ENCODE measurements at places on chromosomes 4 and X.

DNA sequence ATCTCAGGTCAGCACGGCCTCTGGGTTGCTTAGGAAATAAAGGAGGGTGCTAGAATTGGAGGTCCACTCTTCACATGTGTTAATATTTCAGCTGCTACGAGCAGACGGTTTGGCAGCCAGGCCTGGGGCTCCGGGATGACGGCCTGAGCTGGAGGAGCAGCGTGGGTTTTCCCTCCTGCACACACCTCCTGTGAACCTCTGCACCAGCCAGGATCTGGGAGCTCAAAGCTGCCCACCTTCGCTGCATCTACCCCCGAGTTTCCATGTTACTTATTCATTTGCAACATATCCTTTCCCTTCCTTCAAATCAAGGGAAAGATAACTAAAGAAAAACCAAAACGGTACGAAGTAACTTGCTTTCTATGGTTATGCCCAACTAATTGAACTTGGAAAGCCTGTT lies 13.6 kb downstream of the STOX2 start:
- no peak for DNase-seq

GRCh38 chr4:104641418-104641817 lies 146.7 kb upstream of the CXXC4 start:
- DNase-seq = no peak

- no peak for DNase-seq
These were observed 85.1 kb upstream of the UCP1 start for GRCh38 chr4:140653718-140654494.

DNA sequence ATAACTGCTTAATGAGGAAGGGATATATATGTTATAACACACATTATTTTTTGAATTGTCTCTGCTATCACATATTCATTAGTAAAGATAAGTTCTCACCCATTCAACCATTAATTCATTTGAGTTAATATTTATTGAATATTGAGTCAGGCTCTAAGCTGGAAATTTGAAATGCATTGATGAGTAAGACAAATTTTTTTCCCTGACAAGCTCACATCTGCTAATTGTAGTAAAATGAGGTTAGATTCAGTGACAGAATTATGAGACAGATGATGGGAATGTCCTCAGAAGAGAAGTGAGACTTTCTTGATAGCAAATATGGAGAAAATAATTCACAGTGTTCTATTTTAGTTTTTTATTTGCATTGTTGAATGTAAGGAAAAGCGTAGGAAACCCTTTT lies 194.3 kb downstream of the SLC4A4 start:
- no peak for DNase-seq

DNA sequence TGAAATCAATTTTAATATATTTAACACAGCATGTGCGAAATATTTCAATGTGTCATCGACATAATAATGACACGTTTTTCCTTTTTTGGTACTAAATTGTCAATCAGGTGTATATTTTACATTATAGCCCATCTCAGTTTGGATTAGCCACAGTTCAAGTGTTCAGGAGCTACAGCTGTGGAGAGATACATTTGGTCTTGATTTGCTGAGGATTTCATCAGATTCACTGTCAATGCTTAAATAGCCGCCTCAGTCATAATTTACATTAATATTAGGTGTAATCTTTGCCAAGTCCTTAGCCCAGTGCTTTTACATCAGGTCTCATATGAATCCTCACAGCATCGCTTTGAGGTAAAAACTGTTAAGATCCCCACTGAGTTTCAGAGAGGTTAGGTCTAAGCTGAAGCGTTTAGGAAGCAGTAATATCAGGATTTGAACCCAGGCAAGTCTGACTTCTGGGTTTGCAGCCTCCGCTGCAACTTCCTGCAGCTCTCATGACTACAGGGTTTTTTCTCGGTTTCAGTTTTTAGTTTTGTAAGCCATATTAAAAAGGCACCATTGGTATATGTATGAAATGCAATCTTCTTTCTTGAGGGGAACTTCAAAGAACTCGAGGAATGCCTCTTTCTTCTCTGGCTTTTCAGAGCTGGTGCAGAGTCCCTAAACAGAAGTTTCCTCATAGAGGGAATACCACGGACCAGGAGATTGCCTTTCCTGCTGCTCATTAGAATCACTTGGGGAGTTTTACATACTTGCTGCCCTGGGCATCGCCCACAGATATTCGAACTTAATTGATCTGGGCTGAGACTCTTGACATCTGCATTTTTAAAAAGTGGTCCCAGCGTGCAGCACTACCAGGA lies 6.4 kb downstream of the MTM1 start:
- DNase-seq = no peak

- no peak for DNase-seq
These were observed 356.7 kb downstream of the GALNTL6 start for GRCh38 chr4:172169871-172170270.

DNA sequence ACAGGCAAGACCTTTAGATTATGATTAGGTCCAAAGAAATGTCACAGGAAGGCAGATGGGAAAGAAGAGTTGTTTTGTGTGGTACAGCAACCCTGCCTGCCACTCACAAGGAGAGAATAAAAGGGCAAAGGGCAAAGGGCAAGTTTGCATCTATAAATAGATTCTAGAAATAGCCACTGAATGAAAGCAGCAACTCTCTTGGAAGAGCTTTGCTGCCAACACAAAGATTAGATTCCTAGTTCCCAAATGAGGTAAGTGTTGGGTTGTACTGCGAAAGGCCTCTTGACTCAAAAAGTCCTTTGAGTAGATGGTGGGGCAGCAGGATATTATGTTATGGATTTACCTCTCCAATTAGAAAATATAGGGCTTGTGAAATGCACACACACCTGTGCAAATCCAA lies 61.2 kb downstream of the MOSPD2 start:
- no peak for DNase-seq

GRCh38 chr4:86630629-86631028 lies 36.5 kb downstream of the PTPN13 start:
- DNase-seq = no peak

GRCh38 chr4:1464581-1465171 lies 58.4 kb upstream of the NKX1-1 start:
- DNase-seq = no peak

DNA sequence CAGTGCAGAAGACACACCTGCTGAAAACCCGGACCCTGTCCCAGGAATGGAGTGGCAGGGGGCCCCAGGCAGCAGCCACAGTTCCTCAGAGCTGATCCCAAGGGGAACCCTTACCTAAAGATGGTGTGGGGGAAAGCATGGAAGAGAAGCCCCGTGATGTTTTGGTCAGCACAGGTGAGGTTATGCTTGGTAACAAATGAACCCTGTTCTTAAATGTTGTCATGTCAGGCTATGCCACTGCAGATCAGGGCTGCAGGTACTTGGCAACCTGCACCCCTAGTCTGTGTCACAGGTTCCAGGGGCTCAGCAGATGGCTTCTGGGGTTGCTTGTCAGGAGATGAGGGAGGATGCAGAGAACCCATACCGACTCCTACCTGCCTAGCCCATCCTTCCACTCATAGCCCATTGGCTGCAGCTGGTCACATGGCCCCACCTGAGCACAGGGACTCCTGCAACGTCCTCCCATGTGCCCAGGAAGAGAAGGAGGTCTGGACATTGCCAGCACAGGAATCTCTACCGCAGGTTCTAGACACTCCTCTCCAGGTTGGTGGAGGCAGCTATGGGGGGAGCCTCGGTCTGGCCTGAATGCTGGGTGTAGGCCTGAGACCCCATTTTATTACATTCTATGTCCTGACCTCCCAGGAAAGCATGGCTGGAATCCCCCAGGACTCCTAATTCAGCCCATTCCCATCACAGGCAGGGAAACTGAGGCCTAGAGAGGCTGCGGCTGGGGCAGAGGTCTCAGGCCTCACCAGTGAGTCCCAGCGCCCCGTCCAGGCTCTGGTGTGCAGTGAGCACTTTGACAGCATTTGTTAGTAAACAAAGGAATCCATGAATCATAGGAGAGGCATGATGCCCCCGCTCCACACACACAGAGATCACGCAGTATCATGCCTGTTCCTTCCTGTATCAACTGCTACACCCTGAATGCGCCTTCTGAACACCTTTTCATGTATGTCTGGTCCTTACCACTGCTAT lies 51.1 kb downstream of the ADRA2C start:
- DNase-seq = no peak

DNA sequence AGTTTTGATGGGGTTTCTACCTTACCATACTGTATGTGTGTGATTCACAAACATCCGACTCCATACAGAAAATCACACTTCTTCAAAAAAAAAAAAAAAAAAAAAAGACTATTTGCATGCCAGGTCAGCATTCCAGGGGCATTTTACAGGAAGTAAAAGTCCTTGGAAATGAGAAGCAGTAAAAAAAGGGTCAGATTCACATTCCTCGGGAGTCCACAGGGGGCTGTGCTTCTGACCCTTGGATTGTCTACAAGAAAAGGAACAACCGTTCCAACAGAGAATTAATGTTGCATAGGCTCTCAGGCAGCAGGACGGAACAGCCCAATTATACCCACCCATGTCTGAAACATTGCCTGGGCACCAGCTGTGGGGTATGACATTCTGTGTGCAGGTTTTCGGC lies 290.3 kb downstream of the LDB2 start:
- no peak for DNase-seq

- DNase-seq = no peak
These were observed 12.7 kb upstream of the PAQR3 start for GRCh38 chr4:78951862-78952472.

DNA sequence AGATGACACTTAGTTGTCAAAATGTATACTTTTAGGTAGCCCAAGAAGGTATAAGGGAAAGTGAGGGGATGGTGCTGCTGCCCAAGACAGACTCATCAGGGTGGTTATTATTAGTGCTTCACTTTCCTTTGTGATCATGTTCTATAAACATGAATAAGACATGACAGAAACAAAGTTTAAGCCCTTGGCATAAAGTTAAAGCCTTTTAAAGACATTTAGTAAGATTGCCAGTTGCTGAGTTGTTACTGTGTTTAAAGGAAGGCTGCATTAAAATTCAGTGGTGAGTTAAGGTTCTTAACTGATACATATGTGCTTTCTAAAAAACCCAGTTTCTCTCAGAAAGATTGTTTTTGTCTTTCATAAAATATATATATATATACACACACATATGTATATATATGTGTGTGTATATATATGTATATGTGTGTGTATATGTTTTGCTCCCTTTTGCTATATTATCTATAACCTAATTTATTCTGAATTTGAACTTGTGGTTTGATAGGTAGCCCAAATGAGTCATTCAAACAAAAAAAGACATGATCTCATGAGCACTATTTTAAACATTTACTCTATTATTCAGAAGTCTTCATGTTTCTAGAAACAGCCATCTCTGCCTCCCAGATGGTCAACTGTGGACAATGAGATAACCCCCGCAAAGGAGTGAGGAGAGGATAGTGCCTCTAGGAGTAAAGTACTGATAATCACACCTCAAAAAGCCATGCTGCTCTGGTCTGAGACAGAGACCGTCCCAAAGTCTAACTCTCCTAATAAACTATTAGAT lies 98.1 kb upstream of the OTUD4 start:
- no peak for DNase-seq

- DNase-seq = no peak
These were observed 79.4 kb downstream of the SLC9A6 start for GRCh38 chrX:136064661-136065043.

DNA sequence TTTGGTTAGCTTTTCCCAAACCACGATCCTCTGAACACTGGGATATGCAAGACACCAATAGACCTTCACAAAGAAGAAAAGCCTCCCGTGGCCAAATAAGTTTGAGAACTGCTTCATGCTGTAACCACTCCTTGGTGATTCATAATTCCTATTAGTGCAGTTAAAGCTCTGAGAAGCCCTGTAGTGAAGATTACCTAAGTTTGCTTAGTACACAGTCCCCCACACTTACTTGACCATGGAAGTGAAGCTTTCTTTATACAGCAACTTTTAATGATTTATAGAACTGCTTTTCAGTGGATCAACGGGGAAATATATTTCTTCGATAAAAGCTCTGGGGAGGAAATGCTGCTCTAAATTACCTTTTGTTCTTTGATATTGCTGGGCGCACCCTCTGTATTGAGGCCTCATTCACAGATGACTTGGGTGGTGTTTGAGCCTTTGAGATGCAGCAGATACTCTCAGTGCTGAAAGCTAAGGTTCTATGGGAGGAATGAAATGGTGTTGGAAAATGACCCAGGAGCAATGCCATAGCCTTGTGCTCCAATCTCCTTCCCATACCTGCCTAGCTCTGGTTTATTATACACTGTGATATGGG lies 67.4 kb downstream of the CBLL2 start:
- DNase-seq = no peak

DNA sequence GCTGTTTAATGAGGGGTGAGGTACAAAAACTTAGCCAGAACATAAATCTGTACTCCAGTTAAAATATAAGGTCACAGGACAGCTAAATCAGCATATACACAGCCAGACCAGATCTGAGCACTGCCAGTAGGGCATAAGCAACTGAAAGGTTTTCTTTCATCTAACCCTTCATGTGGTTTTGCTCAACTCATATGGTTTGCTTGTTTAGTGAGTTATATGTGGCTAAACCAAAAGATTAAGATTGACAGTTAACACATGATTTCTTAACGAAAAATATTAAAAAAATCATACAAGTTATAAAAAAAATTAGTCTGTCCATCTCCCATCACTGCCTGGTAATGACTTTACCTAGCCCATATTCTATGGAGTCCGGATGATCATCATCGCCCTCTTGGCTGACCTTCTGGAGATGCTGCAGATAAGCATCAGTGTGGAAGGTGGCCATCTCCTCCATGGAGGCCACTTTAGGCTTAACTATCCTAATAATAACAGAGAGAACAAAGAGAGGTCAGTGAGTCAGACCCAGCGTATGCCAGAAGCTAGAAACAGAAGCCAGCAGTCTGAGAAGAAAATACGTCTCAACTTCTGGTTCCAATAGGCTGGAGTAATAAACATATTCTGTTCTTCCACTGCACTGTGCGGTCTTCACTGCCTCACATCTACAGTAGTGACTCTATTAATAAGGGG lies 4.1 kb downstream of the HDAC8 start:
- no peak for DNase-seq

- no peak for DNase-seq
These were observed 1678.8 kb upstream of the TENM3 start for GRCh38 chr4:180564448-180564847.

DNA sequence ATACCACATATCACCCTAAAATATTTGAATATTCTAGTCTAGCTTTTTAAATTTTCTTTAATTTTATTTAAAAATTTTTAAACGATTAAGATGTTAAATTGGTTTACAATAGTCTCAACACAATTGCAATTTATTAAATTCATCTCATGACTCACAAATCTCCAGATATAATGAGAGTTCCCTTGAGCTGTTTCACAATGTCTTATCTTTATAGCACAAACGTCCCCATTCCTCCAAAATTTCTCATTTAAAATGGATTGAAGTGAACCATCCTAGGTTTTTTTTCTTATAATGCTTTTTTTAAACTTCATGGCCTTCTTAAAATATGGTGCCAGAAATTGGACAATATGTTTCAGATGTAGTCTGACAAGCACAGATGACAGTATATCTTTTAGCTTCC lies 204.4 kb downstream of the GABRB1 start:
- no peak for DNase-seq

- DNase-seq = no peak
These were observed 36.0 kb upstream of the SMARCAD1 start for GRCh38 chr4:94171616-94172015.

GRCh38 chr4:128347175-128347868 lies 59.7 kb upstream of the PGRMC2 start:
- DNase-seq = peak; percentile 72

- no peak for DNase-seq
These were observed 105.7 kb downstream of the HMX1 start for GRCh38 chr4:8765631-8766590.

GRCh38 chr4:168587411-168588125 lies 90.7 kb downstream of the PALLD start:
- peak; percentile 65 for DNase-seq

- peak; percentile 15 for DNase-seq
These were observed at the start of gene NRK for GRCh38 chrX:105822138-105823091. Gene NRK, plus strand, starts transcription at chrX:105822539. Its CDS starts 307 bp downstream, at chrX:105822846.

Measured in thyroid gland (tissue), 4 donors.